ENCODE measurements at places on chromosomes 2 and 18. TPM values are rescaled to one million over a fixed set of nuclear protein-coding genes. Genes with fewer than 3 reads are reported as not detected.

Gene CYP27C1
- 5.3 TPM for total RNA-seq

Gene ITM2C
- total RNA-seq = 76.6 TPM

Gene ARHGEF33
- 0.13 TPM for total RNA-seq

Gene REG1A
- not detected for total RNA-seq

Gene KCNG3
- 1.3 TPM for total RNA-seq

Gene NPC1
- total RNA-seq = 94.7 TPM

Gene PAX3
- total RNA-seq = not detected

Measured in A549 treated with DMSO at 1 μM for 4 hours (cell line).